ENCODE measurements at places on chromosomes 16 and 17.

- no peak for DNase-seq
Observed at GRCh38 chr17:32111141-32111771, 31.0 kb upstream of the RHOT1 start.

DNA sequence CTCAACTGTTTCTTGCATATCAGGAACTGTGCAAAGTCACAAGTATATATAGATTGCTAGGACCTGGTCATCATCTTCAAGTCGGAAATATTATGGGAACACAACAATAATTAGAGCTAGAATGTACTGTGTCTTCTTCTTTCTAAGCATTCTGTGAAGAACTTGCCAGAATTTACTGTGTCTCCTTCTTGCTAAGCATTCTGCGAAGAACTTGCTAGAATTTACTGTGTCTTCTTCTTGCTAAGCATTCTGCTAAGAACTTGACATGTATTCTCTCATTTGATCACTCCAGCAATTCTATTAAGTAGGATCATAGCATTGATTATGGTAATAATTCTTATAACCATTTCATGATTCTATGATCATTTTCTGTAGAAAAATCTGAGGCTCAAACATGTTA lies 231.7 kb downstream of the FOXL1 start:
- no peak for DNase-seq

DNA sequence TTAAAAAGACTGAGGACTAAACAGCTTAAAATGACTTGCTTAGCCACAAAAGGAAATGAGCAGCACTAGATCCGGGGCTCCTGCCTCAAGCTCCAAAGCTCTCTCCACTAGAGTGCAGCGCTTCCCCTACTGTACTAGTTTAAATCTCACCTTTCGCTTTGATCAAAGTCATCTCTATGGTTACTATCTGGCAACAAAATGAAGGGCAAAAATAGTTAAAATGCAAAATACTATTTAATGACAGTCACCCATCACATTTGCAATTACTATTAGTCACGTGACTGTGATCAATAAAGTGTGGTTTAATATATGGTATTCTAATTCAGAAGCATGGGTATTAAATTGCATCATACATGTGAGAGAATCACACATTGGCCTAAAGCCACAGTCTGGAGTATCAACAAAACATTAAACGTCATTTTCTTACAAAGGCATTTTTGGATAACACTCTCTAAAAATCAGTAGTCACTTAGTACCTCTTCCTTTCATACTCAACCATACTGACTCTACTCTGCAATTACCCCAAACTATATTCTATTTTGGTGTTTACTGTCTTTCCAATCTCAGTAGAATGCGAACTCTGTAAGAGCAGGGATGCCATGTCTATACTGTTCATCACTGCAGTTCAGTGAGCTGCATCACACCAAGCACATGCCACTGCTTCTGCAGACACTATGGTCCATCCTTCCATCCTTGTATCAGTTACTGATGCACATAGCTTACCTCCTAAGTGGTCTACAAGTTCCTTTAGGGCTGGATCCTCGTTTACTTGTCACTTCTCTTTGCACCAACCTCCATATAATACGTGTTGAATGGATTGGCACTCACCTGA lies 6.2 kb downstream of the PSMD12 start:
- peak; percentile 22 for DNase-seq

DNA sequence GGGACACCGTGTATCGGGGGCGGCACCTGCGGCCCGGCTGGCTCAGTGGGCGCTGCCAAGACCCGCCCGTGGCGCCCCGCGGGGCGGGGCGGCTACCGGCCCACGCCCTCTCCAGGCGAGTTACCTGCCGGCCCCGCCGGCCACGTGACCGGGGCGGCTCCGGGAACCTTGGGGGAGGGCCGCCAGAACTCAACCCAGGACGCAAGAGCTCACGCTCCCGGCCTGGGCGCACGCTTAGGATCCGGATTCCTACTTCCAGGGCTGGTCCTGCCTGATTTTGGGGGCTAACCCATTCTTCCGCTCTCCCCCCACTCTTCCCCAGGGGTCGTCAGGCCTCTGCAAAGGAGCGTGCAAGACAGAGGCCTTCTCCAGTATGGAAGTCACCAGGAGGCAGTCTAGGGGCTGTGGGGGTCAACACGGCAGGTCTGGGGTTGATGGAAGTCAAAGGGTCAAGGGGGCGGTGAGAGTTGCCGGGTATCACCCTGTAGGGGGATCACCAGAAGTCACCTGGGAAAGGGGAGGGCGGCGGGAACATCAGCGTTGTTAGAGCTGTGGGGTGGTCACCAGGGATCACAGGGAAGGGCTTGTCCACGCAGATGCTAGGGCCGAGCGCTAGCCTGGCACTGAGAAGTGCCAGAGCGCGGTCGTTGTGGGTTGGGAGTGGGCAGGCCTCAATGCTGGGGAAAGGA lies 354 bp upstream of the ESRP2 start:
- DNase-seq, result peak; percentile 87

GRCh38 chr16:48497932-48498768 lies 111.8 kb downstream of the N4BP1 start:
- no peak for DNase-seq

DNA sequence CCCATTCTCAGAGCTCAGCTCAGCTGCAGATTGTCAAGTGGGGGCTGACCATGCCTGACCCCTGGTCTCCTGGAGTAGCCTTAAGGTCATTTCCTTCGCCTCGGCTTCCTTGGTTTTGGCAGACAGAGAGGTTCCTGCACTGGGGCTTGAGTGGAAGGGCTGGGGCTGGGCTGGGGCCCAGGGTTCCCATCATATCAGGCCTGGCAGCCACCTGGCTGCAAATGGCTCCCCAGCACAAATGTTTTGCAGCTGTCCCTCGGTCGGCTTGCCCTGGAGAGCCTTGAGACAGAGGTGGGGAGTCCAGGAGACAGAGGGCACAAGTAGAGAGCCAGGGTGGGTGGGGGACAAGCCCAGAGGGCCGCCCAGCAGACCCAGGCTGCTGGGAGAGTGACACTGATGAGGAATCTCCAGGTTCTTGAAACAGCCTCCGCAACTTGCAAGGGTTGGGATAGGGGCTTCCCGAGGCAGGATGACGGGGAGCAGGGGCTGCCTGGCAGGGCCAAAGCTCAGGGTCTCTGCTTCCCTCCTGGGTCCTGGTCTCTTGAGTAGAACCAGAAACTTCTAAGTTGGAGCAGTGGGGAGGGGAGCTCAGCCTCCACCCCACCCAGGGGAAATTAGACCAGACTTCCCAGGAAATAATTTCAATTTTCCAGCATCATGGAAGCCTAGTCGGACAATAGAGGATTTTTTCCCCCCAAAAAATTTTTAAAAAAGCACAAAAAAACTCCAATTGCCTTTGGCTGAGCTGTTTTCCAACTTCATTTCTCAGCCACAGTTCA lies 19.3 kb downstream of the IGFBP4 start:
- DNase-seq, result no peak

- DNase-seq, result no peak
Observed at GRCh38 chr17:79038545-79039135, 14.7 kb downstream of the C1QTNF1 start.

DNA sequence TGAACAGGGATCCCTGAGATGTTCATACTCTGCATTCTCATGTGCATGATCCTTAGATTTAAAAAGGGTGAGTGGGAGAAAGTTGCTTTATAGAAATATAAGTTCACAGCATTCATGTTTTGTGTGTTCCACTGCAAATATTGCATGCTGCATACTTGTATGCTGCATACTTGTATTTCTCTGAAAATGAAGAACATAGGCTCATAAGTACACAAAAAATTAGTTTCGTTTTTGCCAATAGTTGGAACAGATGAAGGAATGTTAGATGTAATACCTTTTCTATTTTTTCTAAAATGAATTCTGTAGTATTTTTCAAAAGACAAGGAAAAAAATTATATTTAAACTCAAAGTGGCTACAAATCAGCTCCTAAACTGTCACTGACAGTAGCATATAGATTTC lies 79.0 kb downstream of the NFAT5 start:
- no peak for DNase-seq

DNA sequence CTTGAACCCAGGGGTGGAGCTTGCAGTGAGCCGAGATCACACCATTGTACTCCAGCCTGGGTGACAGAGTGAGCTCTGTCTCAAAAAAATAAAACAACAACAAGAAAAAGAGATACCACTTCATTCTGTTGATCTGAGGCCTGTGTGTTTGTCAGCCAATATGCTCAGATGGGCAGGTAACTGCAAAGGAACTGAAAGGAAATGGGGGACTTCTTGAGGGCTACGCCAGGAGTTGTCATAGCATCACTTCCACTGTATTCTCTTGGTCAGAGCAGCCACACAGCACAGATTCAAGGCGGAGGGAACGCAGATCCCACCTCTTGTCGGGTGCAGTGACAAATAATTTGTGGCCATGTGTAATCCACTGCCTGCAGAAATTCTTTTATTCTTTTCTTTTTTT lies 73.9 kb upstream of the AKTIP start:
- DNase-seq, result no peak

- no peak for DNase-seq
Observed at GRCh38 chr17:32528825-32529224, 42.0 kb downstream of the CDK5R1 start.

DNA sequence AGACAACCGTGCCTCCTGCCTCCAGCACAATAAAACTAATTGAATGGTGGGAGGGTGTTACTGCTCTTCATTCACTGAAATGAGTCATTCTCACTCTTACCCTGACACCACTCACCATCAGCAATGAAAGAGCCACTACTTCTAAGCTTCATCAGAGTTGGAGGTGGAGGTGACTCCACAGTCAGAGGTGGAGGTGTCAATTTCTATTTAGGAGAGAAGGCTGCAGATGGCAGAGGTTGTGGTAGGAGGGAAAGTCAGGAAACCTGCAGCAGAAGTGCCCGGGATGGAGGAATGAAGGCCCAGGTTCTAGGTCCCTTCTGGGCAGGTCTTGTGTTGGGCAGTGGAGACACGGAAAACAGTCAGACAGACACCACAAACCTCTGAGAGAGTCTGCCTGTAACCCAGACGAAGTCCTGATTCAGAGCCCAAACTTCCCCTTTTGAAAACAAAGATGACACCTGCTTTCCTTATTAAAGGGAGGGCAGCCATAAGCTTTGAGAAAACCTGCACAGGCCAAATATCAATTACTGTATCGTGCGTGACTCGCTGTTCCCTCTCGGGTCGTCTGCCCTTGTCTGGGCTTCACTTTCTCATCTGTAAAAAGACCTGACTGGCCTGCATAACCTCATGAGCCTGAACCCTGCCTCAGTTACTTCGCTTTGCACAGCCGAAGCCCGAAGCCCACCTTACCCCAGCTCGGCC lies 668 bp downstream of the ATPAF2 start:
- DNase-seq, result peak; percentile 30

GRCh38 chr17:63549289-63549945 lies 860 bp upstream of the DCAF7 start:
- DNase-seq, result no peak

- DNase-seq, result no peak
Observed at GRCh38 chr16:68790944-68791343, 52.4 kb upstream of the TANGO6 start.

GRCh38 chr17:61383689-61384201 lies 15.9 kb upstream of the TBX2 start:
- no peak for DNase-seq

- DNase-seq, result no peak
Observed at GRCh38 chr17:8904686-8905085, 37.2 kb upstream of the PIK3R6 start.

GRCh38 chr16:67034487-67034886 lies 5.5 kb downstream of the CBFB start:
- DNase-seq, result no peak

- DNase-seq, result no peak
Observed at GRCh38 chr16:52787709-52788108, 240.8 kb upstream of the TOX3 start.

- DNase-seq, result no peak
Observed at GRCh38 chr16:27463741-27464591, 62.0 kb downstream of the IL21R start.

- DNase-seq, result no peak
Observed at GRCh38 chr16:5166486-5166885, 68.9 kb upstream of the EEF2KMT start.

DNA sequence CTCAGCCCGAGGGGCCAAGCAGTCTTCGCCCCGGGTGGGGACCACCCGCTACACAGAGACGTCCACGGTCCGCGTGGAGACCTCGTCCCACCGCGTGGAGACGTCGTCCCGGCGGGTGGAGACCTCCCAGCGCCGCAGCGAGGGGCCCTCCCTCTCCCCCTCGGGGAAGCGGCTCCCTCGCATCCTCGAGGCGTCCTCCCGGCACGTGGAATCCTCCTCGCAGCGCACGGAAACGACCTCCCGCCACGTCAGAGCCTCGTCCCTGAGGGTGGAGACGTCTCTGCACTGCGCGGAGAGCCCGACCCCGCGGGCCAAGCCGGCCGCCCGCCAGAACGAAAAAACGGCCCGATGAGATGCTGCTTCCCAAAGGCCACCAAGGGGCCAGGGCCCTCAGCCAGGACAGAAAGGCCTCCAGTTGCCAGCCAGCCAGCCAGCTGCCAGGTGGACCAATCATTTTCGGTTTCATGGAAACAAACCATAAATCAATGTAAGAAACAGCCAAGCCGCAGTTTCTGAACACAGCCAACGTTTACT lies 424 bp downstream of the C17orf100 start:
- no peak for DNase-seq

DNA sequence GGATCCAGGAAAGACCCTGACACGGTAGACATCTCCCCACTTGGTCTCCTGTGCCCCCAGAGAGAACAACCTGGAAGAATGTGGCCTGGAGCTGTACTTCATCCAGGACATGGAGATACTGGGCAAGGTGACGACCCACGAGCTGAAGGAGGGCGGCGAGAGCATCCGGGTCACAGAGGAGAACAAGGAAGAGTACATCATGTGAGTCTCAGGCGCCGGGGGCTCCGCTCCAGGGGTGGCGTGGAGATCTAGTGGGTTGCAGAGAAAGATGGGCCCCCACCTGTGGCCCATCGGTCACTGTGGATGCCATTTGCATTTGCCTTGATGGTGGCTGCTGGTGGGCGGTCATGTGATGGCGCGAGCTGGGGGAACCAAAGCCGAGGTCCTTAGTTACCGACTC lies 14.9 kb upstream of the CLEC18A start:
- DNase-seq, result no peak

GRCh38 chr16:77043076-77043475 lies 147.9 kb upstream of the MON1B start:
- peak; percentile 50 for DNase-seq

DNA sequence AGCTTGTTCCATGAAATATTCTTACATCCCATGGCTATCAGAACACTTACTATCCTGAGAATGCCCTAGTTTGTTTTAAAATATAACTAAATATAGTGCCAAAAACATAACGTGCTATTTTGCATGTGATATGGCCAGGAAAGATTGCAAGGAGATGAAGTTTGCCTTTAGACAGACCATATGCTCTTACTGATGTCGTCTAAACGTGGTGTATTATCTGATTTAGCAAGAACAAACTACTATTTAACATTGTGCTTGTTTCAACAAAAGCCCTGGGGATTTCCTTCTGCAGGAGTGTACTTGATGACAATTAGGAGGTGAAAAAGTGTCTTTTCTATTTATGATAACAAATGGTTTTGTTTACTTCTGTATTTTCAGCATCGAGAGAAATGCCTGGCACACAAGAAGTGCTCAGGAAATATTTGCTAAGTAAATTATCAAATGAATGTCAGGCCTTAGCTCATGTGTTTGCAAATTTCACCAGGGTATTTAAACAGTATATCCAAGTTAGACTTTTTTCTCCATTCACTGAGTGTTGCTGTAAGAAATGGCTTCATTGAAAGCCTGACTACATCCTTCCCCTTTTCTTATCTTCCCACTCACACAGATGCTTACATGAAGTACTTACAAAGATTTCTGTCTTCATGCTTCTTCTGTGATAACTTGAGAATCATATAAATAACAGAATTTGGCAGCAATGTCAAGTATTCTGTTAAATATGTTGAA lies 1033.6 kb downstream of the CDH8 start:
- DNase-seq, result no peak
